Activated naive CD8-positive, alpha-beta T cell treated with anti-CD3 and anti-CD28 coated beads, Interleukin-2, amount 50 U/mL, for 24 hours (primary cell): ENCODE measurements at places on chromosomes 7 and 10.

DNA sequence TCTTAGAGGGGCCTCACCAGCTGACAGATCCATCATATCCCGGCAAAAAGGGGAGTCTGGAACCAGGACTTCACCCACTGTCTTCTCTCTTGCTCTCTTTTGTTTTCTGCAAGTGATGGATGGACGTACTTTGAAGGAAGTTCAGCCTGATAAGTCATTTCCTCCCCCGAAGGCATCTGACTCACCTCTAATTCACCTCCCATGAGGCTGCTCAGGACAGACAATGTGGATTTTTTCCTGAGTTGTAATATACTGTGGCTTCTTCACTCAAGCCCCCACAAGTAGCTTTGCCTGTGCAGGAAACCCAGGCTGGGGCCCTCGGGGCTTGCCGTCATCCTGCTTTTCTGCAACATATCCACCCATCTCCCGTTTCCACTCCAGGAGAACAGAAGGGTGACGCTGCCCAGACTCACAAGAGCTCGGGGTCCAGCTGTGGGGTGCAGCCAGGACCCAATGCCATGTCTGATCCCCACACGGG lies 70.4 kb downstream of the ASB13 start:
- no peaks in the 10 kb centered on the region for H3K36me3 ChIP-seq
- peaks cover 14% of the 10 kb centered on the region for H3K27me3 ChIP-seq
- DNase-seq, result no peak

DNA sequence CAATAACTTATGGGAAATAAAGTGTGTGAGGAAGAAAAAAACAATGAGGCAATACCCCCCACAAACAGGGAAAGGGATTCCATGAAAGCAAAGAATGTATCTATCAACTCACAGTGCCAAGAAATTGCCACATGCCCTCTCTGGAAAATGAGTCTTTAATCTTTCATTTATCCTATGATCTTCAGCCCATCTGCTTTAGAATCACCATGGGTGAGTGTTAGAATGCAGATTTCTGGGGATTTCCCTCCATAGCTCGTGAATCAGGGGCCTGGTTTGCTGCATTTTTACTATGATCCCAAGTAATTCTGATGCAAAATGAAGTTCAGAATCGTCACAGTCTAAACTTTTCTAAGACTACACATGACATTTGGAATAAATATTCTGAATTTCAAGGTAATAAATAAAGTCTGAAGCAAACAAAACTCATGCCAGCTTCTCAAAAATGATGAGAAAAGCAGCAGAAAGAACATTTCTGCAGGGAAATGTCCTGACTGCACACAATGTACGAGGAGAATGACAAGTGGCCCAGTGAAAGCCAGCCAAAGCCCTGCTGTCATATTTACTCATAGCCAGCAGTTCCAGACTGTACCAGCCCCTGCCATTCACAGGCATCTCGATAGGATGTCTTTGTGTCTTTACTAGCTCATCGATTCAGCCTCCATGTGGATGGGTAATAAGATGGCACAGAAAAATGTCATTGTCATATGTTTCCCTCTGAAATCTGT lies 167.1 kb downstream of the ELMO1 start:
- peaks cover 33% of the 10 kb centered on the region for H3K4me1 ChIP-seq
- H3K27ac ChIP-seq, result no peak overlapping the region
- DNase-seq, result no peak
- peaks cover 17% of the 10 kb centered on the region for H3K36me3 ChIP-seq
- H3K27me3 ChIP-seq, result no peaks in the 10 kb centered on the region
- H3K4me3 ChIP-seq, result no peak overlapping the region

GRCh38 chr7:17046666-17047065 lies 164.9 kb upstream of the AGR3 start:
- no peak for DNase-seq
- peaks cover 2% of the 10 kb centered on the region for H3K27me3 ChIP-seq
- no peak overlapping the region for H3K27ac ChIP-seq
- H3K36me3 ChIP-seq, result no peaks in the 10 kb centered on the region
- no peak overlapping the region for H3K4me3 ChIP-seq
- H3K4me1 ChIP-seq, result peaks cover 18% of the 10 kb centered on the region

GRCh38 chr7:157352516-157352915 lies 15.7 kb downstream of the DNAJB6 start:
- H3K4me1 ChIP-seq, result peaks cover 83% of the 10 kb centered on the region
- peaks cover 8% of the 10 kb centered on the region for H3K36me3 ChIP-seq
- peak overlapping the region; percentile 27 for H3K4me3 ChIP-seq
- peak overlapping the region; percentile 34 for H3K27ac ChIP-seq
- no peak for DNase-seq

- H3K27ac ChIP-seq, result no peak overlapping the region
- no peak overlapping the region for H3K4me3 ChIP-seq
- no peaks in the 10 kb centered on the region for H3K36me3 ChIP-seq
- peaks cover 39% of the 10 kb centered on the region for H3K27me3 ChIP-seq
- DNase-seq, result no peak
Observed at GRCh38 chr10:43263551-43264343, 3.1 kb downstream of the RASGEF1A start.

DNA sequence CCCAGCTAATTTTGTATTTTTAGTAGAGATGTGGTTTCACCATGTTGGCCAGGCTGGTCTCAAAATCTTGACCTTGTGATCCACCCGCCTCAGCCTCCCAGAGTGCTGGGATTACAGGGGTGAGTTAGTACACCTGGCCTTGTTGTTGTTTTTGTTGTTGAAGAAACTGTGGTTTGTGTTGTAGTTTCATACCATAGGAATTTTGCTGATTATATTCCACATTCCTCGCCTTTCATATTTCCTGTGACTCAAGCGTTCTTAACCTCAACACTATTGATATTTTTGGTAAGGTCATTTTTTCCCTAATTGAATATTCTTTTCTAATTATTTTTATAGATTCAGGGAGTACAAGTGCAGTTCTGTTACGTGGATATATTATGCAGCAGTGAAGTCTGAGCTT lies 16.7 kb downstream of the LIPF start:
- H3K27me3 ChIP-seq, result peaks cover 8% of the 10 kb centered on the region
- DNase-seq, result no peak
- no peak overlapping the region for H3K4me3 ChIP-seq
- no peak overlapping the region for H3K27ac ChIP-seq

- no peaks in the 10 kb centered on the region for H3K36me3 ChIP-seq
- DNase-seq, result no peak
- H3K27me3 ChIP-seq, result peaks cover 2% of the 10 kb centered on the region
- no peak overlapping the region for H3K4me3 ChIP-seq
Observed at GRCh38 chr10:22461891-22462290, 116.6 kb downstream of the SPAG6 start.

- no peak for DNase-seq
- H3K27me3 ChIP-seq, result peaks cover 9% of the 10 kb centered on the region
- H3K27ac ChIP-seq, result no peak overlapping the region
- no peak overlapping the region for H3K4me3 ChIP-seq
Observed at GRCh38 chr7:158470336-158470735, 117.3 kb downstream of the PTPRN2 start.

- H3K4me1 ChIP-seq, result peaks cover 6% of the 10 kb centered on the region
- DNase-seq, result no peak
- H3K36me3 ChIP-seq, result no peaks in the 10 kb centered on the region
- peaks cover 4% of the 10 kb centered on the region for H3K27me3 ChIP-seq
Observed at GRCh38 chr7:156659961-156660360, 19.4 kb downstream of the RNF32 start.

DNA sequence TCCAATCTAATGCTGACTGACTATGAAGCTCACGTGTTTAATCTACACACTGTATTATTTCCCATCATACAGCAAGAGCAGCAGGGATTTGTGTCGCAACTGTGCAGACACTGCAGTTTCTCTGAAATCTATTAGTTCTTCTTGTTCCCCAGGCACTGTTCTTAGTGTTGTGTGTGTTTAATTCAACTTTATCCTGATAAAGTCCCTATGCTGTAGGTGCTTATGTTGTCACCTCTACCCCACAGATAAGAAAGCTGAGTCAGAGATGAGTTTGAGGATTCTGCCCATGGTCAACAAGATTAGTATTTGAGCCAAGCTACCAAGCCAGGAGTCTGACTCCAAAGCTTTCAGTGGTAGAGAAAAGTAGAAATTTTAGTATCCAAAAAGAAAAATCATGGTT lies 22.5 kb upstream of the EPHB6 start:
- H3K4me3 ChIP-seq, result no peak overlapping the region
- H3K27me3 ChIP-seq, result no peaks in the 10 kb centered on the region
- no peak for DNase-seq
- H3K27ac ChIP-seq, result no peak overlapping the region
- H3K36me3 ChIP-seq, result no peaks in the 10 kb centered on the region

- DNase-seq, result no peak
- no peak overlapping the region for H3K27ac ChIP-seq
- peaks cover 2% of the 10 kb centered on the region for H3K4me1 ChIP-seq
Observed at GRCh38 chr10:101414034-101414433, 60.1 kb downstream of the BTRC start.

GRCh38 chr7:138565451-138566114 lies 105.5 kb downstream of the TRIM24 start:
- H3K27me3 ChIP-seq, result no peaks in the 10 kb centered on the region
- H3K4me3 ChIP-seq, result no peak overlapping the region
- peaks cover 87% of the 10 kb centered on the region for H3K36me3 ChIP-seq
- no peak overlapping the region for H3K27ac ChIP-seq
- no peak for DNase-seq

GRCh38 chr10:67239864-67240497 lies 314.1 kb downstream of the LRRTM3 start:
- H3K27ac ChIP-seq, result no peak overlapping the region
- no peaks in the 10 kb centered on the region for H3K36me3 ChIP-seq
- no peak for DNase-seq
- H3K4me3 ChIP-seq, result no peak overlapping the region
- no peaks in the 10 kb centered on the region for H3K4me1 ChIP-seq
- peaks cover 2% of the 10 kb centered on the region for H3K27me3 ChIP-seq

GRCh38 chr10:35225204-35225603 lies 98.6 kb downstream of the CREM start:
- peaks cover 19% of the 10 kb centered on the region for H3K4me1 ChIP-seq
- no peaks in the 10 kb centered on the region for H3K27me3 ChIP-seq
- no peak overlapping the region for H3K4me3 ChIP-seq
- no peak for DNase-seq
- H3K36me3 ChIP-seq, result no peaks in the 10 kb centered on the region

- H3K36me3 ChIP-seq, result peaks cover 24% of the 10 kb centered on the region
- DNase-seq, result no peak
- H3K4me1 ChIP-seq, result peaks cover 16% of the 10 kb centered on the region
- H3K27ac ChIP-seq, result no peak overlapping the region
Observed at GRCh38 chr7:129468547-129468946, 33.8 kb upstream of the SMKR1 start.

GRCh38 chr7:66824041-66824440 lies 83.5 kb downstream of the RABGEF1 start:
- no peak overlapping the region for H3K27ac ChIP-seq
- no peaks in the 10 kb centered on the region for H3K4me1 ChIP-seq
- no peaks in the 10 kb centered on the region for H3K27me3 ChIP-seq

GRCh38 chr10:110446954-110447608 lies 50.6 kb upstream of the DUSP5 start:
- H3K4me1 ChIP-seq, result peaks cover 6% of the 10 kb centered on the region
- no peak for DNase-seq
- no peak overlapping the region for H3K4me3 ChIP-seq
- H3K36me3 ChIP-seq, result no peaks in the 10 kb centered on the region

GRCh38 chr10:78514459-78514858 lies 480.8 kb downstream of the RPS24 start:
- H3K4me1 ChIP-seq, result no peaks in the 10 kb centered on the region
- H3K36me3 ChIP-seq, result no peaks in the 10 kb centered on the region
- DNase-seq, result no peak
- no peak overlapping the region for H3K4me3 ChIP-seq
- peaks cover 2% of the 10 kb centered on the region for H3K27me3 ChIP-seq
- H3K27ac ChIP-seq, result no peak overlapping the region

DNA sequence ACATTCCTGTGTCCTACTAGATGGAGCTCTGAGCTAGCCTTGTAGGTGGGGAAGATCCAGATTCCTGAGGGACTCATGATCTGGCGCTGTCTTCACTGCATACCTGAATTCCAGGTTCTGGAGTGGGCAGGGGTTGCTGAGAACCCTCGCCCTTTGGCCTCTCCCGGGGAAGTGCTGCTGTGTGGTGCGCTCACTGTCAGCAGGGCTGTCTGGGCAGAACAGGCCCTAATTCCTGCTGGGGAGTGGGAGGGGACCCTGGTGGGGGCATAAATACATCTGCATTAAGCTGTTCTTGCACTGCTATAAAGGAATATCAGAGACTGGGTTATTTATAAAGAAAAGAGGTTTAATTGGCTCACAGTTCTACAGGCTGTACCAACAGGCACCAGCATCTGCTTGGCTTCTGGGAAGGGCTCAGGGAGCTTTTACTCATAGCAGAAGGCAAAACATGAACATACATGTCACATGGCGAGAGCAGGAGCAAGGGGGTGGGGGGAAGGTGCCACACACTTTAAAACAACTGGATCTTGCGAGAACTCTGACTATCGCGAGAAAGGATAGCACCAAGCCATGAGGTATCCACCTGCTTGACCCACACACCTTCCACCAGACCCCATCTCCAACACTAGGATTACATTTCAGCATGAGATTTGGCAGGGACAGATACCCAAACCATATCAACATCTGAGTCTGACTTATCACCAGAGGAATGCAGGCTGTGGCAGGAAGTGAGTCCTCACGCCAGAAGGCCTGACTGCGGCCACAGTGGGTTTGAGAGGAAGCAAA lies 115.0 kb downstream of the ADCY1 start:
- H3K4me3 ChIP-seq, result no peak overlapping the region
- H3K27me3 ChIP-seq, result no peaks in the 10 kb centered on the region
- H3K4me1 ChIP-seq, result no peaks in the 10 kb centered on the region

GRCh38 chr10:49649936-49650723 lies 29.3 kb upstream of the C10orf53 start:
- DNase-seq, result no peak
- H3K4me3 ChIP-seq, result no peak overlapping the region
- peaks cover 7% of the 10 kb centered on the region for H3K27me3 ChIP-seq
- no peaks in the 10 kb centered on the region for H3K36me3 ChIP-seq
- no peak overlapping the region for H3K27ac ChIP-seq

GRCh38 chr7:1103789-1104515 lies 16.0 kb downstream of the GPER1 start:
- peak overlapping the region; percentile 6 for H3K4me3 ChIP-seq
- H3K27me3 ChIP-seq, result no peaks in the 10 kb centered on the region
- H3K36me3 ChIP-seq, result no peaks in the 10 kb centered on the region
- DNase-seq, result no peak
- peaks cover 19% of the 10 kb centered on the region for H3K4me1 ChIP-seq
- H3K27ac ChIP-seq, result peak overlapping the region; percentile 69

- H3K4me1 ChIP-seq, result no peaks in the 10 kb centered on the region
- no peak overlapping the region for H3K4me3 ChIP-seq
- no peaks in the 10 kb centered on the region for H3K27me3 ChIP-seq
- no peak for DNase-seq
- no peak overlapping the region for H3K27ac ChIP-seq
Observed at GRCh38 chr7:36995776-36996175, 271.5 kb upstream of the AOAH start.
